CD4-positive, alpha-beta T cell treated with Interleukin-4 for 4 hours (primary cell): ENCODE measurements at places on chromosomes 2 and 18.
A peak's percentile ranks its signal among the peaks of the same experiment; 100 is the strongest.

DNA sequence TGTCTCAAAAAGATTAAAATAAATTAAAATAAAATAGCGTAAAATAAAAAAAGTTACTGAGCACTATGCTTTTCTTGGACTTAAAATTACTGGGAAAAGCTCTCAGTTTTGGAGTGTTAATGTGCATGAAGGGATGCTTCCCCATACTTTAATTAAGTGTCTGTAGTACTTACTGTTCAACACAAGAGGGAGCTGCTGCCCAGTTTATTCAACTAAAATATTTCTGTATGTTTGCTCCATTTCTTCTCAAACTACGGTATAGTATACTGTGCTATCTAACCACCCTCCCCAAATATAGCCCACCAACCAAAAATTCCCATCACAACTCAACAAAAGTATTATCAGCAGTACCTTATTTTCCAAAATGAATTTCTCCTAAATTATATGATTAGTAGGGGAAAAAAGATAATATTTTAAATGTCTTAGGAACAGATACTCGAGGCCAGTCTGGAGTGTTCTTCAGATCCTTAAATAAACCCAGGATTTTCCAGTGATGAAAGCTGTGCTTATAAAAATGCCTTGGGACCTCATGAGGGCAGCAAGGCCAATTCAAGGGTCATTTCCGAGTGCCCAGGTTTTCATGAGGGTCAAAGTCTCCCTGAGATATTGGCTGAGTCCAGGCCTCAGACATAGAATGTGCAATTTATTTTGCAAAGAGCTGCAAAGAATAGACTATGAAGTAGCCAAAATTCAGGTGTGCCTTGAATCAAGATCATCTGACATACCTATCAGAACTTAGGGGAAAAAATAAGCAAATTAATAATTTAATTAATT lies 64.1 kb downstream of the CHRNA1 start:
- DNase-seq = peak; percentile 66

DNA sequence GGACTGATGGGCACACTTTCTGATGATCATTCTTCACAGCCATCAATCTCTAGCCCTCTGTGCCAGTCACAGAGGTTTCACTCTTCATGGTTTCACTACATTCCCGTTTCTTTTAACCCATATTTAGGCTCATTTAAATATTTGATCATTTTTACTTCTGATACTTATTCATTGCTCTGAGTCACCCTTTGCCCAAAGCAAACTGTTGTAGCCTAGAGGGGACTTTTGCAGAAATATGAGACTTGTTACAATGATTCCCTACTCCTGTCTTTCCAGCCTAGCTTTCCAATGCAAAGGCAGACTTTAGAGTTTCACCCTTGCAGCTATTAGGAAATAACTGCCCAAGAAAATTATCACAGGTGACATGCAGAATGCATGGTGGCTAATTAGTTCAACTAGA lies 444.2 kb downstream of the PTPRM start:
- DNase-seq = no peak

DNA sequence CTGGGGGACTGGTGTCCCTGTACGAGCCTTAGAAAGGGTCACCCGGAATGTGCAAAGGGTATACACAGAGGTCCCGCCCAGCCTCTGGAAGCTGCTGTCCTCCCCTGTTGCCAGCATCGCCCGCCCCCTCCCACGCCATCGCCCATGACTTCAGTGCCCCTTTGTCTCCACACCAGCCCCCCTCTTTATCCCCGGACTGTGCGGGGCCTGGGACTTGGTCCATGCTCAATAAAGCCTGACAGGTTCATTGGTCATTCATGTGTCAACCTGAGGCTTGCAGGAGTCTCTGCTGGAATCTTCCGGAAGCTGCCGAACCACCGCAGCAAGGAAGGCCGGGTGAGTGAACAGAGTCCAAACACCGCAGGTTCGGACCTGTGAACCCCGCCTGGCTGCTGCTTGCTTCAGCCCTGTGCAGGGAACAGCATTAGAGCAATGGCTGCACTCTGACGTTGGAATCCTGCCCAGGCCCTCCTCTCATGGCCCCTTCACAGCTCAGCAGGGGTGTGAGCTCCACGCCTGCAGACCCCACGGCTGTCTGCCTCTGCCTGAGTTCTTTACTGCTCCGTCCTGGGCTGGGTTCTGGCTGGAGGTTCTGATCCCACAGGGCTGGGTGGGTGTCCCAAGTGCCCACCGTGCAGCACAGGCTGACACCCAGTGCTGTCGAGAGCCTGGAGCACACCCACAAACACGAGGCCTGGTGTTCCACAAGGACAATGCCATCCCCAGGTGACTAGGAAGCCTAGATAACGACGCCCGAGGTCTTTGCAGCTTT lies 96.5 kb downstream of the SEPTIN10 start:
- DNase-seq = no peak

DNA sequence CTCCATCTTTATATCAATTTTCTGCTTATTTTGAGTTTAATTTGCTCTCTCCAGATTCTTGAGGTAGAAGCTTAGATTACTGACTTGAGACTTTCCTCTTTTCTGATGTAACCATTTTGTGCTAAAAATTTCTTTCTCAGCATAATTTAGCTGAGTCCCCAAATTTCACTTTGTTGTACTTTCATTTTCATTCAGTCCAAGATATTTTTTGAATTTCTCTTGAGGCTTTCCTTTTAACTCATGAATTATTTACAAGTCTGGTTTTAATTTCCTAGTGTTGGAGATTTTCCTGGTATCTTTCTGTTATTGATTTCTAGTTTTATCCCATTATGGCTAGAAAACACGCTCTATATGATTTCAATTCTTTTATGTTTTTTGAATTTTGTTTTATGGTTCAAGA lies 144.7 kb upstream of the PGAP1 start:
- DNase-seq = no peak

DNA sequence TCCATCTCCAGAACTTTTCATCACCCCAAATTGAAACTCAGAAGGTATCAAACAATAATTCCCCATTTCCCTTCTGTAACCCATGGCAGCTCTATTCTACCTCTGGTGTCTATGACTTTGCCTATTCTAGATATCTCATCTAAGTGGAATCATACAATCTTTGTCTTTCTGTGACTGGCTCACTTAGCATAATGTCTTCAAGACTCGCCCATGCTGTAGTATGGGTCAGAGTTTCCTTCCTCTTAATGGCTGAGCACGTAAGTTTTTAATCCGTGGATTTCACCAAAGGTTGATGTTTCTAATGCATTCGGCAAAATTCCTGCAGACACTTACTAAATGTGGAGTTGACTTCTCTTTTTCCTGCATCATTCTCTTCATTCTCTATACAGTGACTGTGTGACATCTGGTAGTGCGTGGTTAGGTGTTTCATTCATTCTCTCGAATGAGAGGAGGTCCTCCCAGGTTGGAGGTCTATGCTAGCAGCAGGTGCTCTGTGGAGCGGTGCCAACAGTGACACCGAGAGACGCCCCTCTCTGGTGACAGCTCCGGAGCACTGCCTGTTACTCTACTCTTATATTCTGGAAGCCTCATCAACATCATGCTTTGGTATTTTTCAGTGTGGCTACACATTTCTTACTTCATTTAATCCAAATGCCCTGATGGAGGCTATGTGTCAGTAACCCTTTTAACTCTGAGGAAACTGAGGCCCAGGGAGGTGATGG lies 50.1 kb downstream of the ATOH8 start:
- DNase-seq = no peak

DNA sequence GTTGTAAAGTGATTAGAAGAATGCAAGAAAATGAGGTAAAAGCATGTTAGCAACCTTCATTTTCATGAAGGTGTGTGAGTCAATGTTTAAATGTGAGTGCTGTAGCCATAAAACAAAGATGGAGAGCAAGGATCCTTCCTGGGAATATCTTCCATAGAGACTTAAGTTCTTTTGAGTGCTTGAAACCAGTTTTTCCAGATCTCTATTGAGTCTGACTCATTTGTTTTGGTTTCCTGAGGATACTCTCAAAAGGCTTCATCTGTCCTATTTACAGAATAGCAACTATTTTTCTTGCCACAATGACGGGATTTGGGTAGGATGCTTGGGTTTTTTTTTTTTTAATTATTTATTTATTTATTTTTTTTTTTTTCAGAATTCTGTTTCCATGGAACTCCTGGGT lies 45.9 kb upstream of the ASB1 start:
- DNase-seq = no peak

DNA sequence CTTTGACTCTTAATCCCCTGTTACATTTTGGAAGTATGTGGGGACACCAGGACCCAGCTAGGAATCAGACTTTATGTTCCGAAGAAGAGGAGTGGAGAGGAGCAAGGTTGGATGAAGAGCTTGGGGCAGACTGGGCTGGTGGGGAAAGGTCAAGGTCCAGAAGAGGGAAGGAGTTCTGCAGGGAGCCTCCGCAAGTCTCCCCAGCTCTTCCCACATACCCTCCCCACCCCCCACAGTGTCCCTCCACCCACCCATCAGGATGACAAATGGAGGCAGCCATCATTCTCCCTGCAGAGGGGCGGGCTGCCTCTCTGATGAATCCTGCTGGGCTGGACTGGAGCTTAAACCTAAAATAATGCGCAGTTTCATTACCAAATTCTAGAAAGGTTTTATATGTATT lies 77.2 kb downstream of the ACKR3 start:
- DNase-seq = no peak

DNA sequence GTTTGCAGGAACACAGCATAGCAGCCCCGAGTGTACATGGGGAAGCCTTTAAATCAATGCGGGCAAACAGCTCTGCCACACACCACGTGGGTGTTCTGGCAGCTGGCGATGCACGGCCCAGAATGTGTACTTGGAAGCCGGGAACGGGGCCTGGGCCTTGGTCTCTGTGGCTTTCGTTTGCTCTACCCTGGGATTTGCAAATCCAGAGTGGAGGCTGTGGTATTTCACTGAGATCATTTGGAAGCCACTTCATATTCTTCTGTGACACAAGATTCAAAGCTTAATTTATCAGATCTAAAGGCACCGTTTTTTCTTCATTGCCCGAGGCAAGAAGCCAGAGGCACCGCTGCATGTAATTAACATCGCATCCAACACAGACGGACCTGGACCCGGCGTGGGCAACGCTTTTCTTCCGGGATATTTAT lies 246.3 kb upstream of the MYT1L start:
- no peak for DNase-seq

GRCh38 chr18:21099442-21099841 lies 12.2 kb downstream of the ROCK1 start:
- no peak for DNase-seq

GRCh38 chr2:120265006-120265405 lies 12.4 kb downstream of the RALB start:
- no peak for DNase-seq
